ENCODE measurements at places on chromosomes 12 and 14. TPM values are rescaled to one million over a fixed set of nuclear protein-coding genes. Genes with fewer than 3 reads are reported as not detected.

Gene INSM2
- 0.27 TPM for total RNA-seq

Gene SMCO2
- total RNA-seq: not detected

Gene KRT8
- total RNA-seq: not detected

Gene ZFYVE1
- total RNA-seq: 16.6 TPM

Gene LRP6
- 38.1 TPM for total RNA-seq

Gene ITGB7
- 18.8 TPM for total RNA-seq

DNA sequence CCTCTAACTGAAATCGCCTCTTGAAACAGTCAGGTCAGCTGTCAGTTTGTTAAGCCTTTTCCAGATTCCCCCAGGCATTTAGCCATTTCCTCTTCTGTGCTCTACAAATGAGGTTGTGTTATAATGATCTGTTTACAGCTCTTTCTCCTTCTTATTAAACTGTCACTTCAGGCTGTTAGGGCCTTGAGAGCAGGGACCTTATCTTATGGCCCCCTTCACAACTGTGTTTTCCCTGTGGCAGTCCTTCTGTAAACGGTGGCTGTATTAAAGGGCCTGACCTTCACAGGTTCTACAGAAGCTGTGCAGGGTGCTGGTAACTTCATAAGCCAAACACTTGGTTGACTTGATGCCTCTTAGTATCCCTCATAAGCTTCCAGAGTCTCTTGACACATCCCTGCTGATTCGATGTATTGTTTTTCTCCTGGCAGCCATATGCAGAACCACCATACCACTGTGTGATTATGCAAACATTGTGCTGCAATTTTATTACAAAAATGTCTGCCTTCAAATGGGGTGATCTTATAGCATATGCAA, 104.7 kb downstream of the PLEKHA5 start:
- DNase-seq: peak; percentile 73

GRCh38 chr12:92505254-92506231, 197.2 kb upstream of the PLEKHG7 start:
- DNase-seq: no peak

DNA sequence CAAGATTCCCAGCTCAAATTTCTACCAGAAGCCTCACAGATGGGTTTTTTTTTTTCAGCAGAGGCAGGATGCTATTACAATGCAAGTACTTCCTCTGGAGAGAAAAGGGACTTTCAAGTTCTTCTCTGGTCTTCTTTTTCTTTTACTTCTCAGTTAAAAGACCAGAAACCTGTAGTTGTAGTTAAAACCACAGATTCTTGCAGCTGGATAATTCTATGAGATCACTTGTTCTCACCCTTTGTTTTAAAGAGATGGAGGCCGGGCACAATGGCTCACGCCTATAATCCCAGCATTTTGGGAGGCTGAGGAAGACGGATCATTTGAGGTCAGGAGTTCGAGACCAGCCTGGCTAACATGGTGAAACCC, 47.6 kb upstream of the OVCH1 start:
- DNase-seq: no peak

DNA sequence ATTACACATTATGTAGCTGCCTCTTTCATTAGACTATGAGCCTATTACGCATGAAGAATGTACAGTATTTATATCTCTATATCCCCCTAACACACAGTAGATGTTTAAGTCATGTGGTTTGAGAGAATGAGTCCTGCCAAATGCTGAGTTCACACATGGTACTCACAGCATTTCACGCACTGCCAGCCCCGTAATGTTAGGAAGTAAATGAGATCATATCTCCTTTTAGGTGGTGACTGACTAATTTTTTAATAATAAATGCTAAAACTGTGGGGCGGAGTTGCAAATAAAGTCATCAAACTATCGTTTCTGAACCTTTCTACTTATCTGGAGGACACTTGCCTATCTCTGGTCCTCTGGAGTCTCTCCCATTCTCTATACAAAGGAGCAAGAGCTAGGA, 343.8 kb downstream of the ADAMTS20 start:
- DNase-seq: no peak

DNA sequence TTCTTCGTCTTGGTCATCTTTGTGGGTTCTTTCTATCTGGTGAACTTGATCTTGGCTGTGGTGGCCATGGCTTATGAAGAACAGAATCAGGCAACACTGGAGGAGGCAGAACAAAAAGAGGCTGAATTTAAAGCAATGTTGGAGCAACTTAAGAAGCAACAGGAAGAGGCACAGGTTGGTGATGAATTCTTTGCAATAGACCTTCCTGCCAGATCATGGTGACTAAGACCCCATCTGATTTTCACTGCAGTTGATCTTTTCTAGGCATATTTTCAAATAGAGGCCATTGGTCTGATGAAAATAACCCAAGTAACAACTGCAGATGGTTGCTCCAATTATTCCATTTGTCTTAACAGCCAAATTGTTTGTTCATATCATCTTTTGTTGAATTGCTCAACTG, 114.4 kb downstream of the SCN8A start:
- no peak for DNase-seq

GRCh38 chr14:100443603-100444002, 120.5 kb downstream of the SLC25A47 start:
- DNase-seq: no peak

DNA sequence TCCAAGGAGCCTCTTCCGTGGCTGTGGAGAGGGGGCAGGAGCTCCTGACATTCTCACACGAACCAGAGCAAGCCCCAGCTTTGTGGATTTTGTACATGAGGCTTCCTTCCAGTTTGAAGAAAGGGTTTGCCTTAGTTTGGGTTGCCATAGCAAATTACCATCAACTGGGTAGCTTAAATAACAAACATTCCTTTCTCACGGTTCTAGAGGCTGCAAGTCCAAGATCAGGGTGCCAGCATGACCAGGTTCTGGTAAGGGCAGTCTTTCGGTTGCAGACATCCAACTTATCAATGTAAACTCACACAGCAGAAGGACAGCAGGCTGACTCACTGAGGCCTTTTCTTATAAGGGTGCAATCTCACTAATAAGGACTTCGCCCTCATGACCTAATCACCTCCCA, 25.9 kb upstream of the STAB2 start:
- DNase-seq: no peak

GRCh38 chr14:49033131-49033530, 553.0 kb downstream of the RPS29 start:
- DNase-seq: no peak

- DNase-seq: no peak
Observed at GRCh38 chr12:65961190-65962035, 137.1 kb downstream of the HMGA2 start.

DNA sequence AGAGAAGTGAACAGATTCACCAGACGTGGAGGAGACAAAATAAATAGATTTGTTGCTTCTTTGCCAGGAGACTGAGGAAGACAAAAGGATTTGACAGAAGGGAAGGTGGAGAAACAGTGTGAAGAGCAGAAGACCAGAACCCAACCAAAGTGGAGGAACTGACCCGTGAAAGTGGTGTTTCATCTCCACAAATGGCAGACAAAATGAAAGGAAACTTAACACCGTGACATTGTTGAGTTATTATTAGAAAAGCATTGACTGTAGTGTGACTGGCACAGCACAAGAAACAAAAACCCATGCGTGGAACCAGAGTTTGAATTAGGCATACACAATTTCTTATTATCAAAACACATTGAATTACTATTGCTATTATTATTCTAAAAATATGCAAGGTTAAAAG, 518.1 kb downstream of the TMEM121 start:
- no peak for DNase-seq

DNA sequence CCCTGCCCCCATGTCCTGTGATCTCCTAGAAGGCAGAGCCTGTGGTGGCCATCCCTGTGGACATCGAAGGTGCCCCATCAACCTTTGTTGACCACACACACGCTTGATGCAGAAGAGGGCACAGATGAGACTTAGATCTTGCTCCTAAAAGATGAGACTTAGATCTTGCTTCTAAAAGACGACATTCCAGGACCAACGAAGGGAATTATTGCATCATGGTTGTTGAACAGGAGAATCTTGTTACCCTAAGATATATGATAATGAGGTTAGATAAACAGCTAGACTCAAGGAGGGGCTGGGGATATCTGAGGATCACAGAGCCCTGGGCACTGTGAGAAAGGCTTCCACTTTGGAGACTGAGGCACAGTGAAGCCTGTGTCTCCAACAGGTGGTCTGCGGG, 91.1 kb upstream of the WSCD2 start:
- no peak for DNase-seq

GRCh38 chr12:110015132-110015531, 15.9 kb downstream of the ANKRD13A start:
- DNase-seq: no peak

DNA sequence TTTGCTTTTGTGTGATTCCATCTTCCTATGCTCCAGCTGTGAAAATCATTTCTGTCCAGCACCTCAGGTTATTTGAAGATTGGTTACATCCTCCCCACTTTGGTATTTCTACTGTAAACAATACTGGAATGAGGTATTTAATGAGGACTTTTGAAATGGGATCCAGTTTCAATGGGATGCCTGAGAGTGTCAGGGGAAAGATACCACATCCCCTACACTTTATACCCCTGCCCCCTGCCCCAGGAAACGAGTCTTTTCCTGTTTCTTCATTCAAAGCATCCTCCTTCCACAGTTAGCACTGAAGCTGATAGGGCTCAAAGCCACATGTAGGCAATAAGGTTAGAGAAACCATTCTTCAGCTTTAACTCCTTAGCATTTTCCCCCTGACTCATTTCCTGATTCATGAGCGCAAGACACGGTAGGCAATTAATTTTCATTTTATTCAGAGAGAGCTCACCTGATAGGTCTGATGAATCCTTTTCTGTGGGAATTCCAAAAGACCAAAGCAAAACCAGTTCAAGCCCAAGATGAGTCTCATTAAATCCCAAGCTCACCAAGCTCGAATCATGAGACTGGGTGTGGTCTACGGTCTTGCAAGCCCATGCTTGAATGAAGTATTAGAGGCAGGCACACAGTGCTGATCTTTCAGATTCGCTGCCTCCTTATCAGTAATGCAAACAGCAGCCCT, 143.6 kb upstream of the CRY1 start:
- DNase-seq: no peak

DNA sequence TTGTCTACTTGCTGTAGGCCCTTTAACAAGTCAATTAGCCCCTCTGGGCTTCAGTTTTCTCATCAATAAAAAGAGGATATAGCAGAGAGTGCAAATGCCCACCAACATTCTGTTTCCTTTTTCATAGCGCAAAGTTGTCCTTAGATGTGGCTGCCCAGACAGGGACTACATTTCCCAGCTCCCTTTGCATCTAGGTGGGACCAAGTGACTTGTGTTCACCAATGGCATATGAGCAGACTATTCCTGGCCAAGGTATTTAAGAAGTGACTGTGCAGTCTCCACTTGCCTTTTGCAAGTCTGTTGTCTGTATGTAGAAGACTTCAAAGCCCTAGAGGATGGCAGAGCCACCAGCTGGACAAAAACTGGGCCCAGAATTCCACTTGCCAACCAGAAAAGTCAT, 59.7 kb downstream of the DAO start:
- DNase-seq: peak; percentile 68

DNA sequence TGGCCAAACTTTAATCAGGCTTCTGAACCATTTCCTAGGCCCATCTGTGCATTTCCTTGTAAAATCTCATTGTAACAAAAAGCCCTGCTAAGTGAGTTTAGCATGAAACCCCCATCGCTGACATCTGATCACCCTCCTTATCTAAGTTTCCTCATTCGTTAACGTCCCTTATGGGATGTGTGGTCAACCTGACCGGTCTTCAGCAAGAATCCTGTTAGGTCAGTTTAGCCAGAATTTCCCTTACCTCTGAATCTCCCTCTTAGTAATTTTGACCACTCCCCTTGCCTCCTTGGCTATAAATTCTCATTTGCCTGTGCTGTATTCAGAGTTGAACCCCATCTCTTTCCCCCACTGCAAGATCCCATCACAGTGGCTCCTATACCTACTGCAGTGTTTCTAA, 239.3 kb downstream of the RMST start:
- DNase-seq: no peak

- DNase-seq: no peak
Observed at GRCh38 chr14:104134061-104134965, 4.1 kb upstream of the KIF26A start.
